ENCODE measurements at places on chromosomes 5 and 9. TPM values are rescaled to one million over a fixed set of nuclear protein-coding genes. Genes with fewer than 3 reads are reported as not detected.

GRCh38 chr5:125267636-125268248 lies 521.3 kb upstream of the ZNF608 start:
- DNase-seq = no peak

DNA sequence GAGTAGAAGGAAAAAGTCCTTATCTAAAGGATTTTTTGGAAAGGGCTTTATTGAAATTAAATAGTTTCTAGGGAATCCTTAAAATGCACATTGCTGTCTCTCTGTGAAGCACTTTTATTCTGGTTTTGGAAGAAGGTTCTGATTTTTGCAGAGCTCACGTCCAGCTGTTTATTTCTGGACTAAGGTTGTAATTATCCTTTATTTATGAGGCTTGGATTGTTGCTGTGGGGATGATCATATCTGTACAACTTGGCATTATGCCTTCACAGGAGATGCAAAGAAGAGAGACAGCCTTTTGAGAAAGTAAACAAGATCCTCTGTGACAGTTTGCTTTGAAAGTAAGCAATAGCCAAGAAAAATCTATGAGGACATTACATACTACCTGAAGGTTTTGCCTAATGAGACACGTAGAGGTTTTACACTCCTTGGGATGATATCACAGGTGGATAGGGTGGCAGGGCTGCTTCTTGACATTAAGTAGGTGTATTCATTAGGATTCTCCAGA lies 14.6 kb downstream of the SMARCA2 start:
- DNase-seq = no peak

DNA sequence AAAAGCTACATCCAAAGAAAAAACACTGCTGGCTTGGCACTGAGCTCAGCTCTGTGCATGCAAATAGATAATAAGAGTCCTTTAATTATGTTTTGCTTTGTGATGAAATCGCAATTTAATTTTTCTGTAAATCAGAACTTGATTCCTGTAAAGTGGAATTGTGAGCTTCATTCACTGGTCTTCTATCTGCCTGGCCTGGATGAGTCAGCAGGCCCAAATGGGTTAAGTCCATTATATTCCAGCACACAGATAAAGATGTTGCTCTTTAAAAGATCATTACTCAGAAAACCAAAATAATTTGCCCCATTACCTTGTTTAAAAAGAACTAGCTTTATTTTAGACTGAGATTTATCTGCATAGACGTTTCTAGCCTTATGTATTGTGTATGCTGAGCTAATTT lies 90.4 kb downstream of the CARTPT start:
- no peak for DNase-seq

Gene TAF11L10
- polyA plus RNA-seq = not detected

GRCh38 chr5:404666-405241 lies 38.2 kb upstream of the EXOC3 start:
- DNase-seq = no peak

Gene PRRX2
- 4.5 TPM for polyA plus RNA-seq

- DNase-seq = no peak
These were observed 413 bp upstream of the GFI1B start for GRCh38 chr9:132978112-132978450.

DNA sequence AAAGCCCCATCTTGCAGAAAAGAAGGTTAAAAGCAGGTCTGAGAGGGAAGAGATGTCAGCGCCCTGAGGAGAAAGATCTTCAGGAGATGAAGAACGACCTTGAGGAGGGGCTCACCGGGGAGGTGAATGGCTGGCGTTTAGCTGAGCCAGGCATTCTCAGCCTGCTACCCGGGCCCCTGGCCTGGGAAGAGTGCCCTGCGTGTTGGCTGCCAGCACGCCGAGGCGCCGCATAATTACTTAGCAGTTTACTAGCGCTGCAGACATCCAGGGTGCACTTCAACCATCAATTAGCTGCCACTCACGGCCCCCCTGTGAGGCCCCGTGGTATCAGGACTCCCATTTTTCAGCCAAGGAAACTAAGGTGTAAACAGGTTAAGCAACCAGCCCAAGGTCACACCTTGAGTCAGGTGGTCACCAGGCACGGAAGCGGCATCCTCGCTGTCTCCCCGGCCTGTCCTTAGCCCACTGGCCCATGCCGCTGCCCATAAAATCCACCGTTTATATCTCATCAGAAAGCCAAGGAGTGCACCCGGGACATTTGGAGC lies 551.9 kb downstream of the BNC2 start:
- no peak for DNase-seq

GRCh38 chr9:109060191-109060590 lies 46.9 kb upstream of the CTNNAL1 start:
- no peak for DNase-seq

DNA sequence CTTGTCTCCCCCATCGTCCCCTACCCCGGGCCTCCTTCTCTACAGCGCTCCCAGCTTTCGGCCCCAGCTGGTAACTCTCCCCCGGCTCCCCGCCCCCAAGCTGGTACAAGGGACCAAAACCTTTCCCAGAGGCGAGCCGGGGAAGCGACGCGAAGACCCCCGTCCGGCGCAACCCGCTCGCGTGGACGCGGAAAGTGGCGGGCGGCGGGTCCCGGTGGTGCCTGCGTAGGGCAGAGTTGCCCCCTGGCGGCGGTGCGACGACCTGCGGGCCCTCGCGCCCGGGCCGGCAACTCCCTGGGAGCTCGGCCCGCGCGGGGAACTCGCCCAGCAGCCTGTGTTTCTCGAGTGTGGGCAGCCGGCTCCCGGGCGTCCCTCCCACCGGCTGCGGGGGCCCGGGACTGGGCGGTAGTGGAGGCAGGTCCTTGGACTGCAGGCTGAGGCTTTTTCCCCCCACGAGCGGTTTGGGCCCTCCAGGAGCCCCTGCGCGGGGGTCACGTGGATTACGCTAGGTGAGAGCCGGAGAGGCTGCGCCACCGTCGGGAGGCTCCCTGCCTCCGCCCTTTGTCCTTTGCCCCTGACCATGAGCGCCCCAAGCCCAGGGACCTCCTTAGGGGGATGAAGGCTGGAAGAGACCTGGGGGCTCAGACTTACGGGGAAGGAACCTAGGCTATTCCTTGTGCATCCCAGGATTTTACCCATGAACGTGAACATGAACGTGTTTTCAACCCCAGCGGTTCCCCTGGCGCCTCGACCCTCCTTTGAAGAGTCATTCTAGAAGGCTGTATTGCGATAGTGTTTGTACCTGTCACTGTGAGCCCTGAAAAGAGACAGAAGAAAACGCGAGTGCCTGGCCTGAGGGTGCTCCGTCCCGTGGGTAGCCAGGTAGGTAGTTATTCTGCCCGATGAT lies 2.9 kb upstream of the FOXD1 start:
- DNase-seq = no peak

Gene OR1J2
- polyA plus RNA-seq = not detected

DNA sequence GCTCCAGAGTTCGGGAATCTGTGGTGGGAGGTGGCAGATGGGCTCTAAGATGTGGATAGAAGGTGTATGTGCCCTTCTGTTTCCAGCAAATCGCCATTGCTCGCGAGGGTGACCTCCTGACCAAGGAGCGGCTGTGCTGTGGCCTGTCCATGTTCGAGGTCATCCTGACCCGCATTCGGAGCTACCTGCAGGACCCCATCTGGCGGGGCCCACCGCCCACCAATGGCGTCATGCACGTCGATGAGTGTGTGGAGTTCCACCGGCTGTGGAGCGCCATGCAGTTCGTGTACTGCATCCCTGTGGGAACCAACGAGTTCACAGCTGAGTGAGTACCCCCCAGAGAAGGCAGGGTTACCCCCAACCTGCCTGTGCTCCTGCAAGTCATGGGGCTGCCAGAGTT lies 70.9 kb upstream of the NIPAL4 start:
- DNase-seq = no peak

Data from forelimb muscle (tissue), 1 donor.